ENCODE measurements at places on chromosomes 11 and 22.

DNA sequence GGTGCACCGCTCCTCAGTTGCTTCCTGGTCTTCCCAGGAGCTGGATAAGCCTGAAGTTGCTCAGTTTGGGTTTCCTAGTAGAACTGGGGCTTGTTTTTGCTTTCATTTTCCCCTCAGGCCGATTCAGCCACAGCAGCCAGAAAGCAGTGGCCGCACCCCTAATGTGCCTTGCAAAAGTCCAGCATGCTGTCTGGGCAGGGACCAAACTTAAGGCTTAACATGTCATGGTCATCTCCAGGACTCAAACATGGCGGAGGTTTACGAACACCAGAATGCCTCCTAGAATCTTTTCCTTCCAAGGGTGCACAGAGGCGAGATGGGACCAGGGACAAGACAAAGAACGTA, 2.5 kb downstream of the GNG3 start:
- peak; percentile 46 for DNase-seq

- DNase-seq, result peak; percentile 75
Measured at GRCh38 chr11:65204646-65205601, 23.2 kb downstream of the CAPN1 start.

- DNase-seq, result no peak
Measured at GRCh38 chr11:68362801-68363379, 50.5 kb downstream of the LRP5 start.

DNA sequence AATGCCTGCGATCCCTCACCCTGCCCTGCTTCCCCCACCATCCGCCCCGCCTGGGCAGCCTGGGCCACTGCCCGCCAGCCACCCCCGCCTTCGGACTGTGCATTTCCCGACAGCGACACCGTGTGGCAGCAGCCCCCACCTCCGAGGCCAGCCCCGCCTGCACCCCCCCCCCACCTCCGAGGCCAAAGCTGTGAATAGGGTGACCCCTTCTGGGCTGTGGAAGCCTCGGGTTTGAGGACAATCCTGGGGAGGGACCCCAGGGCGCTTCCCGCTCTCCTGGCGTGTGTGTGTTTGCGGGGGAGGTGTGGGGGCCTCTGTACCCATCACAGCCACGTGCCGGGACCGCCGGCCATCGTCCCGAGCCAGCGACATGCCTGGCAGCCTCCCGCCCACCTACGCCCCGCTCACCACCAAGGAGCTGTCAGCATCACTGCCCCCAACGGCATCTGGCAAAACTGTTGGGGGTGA, 33.8 kb upstream of the PPARA start:
- DNase-seq, result peak; percentile 91

GRCh38 chr11:29095821-29096220, 921.0 kb downstream of the KCNA4 start:
- no peak for DNase-seq

- peak; percentile 69 for DNase-seq
Measured at GRCh38 chr11:122642472-122642922, 13.0 kb upstream of the UBASH3B start.

DNA sequence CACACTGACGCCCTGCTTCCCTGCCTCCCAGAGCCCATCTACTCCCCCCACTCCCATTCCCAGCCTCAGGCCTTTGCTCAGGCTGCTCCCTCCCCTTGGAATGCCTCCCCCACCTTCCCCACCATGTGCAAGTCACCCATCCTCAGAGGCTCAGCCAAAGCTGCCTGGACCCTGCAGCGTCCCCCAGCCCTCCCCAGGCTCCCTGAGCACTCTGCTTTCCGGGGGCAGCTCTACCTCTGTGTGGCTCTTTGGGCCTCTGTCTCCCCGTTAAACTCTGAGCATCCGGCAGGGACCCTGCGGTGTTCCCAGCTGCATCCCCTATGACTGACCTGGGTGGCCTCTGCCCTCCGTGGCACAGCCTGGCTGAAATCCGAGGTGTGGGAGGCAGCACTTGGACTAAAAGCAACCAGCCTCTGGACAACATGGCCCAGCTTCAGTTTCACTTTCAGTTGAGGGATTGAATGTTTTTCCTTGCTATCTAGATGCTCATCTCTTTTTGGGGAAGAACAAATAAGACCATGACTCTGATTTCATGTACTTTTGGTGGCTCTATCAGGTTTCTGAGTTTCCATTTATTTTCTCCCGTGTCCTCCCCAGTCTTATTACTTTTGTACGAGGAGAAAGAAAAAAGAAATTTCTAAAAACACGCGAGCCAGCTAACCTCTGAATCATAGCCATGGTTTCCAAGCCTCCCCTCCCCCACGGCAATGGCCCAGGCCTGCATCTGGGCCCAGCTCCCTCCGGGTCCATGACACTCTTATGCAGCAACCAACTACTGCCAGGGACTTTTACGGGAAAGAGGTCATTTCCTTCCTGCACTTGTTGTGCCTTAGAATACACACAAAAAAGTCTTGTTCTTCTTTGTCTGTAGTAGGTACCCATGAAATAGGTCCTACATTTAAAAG, 3.8 kb downstream of the APOL3 start:
- peak; percentile 77 for DNase-seq

DNA sequence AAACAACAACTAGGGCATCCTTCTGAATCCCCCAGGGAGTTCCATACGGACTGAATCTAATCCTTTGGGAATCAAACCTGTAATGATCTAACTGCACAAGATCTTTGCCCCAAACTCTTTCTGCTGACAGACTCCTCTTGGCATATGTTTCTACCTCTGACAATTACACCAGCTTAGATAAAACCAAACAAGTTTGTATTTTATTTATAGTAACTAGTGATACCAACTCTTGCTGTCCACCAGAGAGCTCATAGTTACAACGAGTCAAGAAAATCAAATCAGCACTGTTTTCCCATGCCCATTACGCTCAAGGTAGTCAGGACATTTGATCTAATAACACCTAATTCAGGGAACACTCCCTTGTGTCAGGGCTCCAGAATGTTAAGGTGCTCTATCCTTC, 972.0 kb downstream of the NTM start:
- no peak for DNase-seq

GRCh38 chr22:23675502-23676415, 15.1 kb upstream of the RGL4 start:
- no peak for DNase-seq

DNA sequence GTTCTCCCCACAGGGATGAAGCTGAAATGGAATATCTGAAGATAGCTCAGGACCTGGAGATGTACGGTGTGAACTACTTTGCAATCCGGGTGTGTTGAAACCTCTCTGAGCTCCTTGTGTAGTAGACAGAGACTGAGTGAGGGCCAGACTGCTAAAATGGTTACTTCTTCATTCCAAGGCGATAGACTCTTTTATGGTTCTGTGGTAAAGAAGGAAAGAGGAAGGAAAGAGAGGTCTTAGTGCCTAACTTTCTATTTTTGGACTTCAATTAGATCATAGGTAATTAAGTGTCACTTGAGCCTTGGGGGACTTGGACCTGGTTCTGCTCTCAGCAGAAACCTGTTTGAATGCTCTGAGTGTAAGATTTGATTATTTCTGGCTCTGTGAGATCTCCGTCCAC, 54.7 kb downstream of the NF2 start:
- no peak for DNase-seq

- no peak for DNase-seq
Measured at GRCh38 chr22:26797910-26798309, 140.5 kb downstream of the MIAT start.

DNA sequence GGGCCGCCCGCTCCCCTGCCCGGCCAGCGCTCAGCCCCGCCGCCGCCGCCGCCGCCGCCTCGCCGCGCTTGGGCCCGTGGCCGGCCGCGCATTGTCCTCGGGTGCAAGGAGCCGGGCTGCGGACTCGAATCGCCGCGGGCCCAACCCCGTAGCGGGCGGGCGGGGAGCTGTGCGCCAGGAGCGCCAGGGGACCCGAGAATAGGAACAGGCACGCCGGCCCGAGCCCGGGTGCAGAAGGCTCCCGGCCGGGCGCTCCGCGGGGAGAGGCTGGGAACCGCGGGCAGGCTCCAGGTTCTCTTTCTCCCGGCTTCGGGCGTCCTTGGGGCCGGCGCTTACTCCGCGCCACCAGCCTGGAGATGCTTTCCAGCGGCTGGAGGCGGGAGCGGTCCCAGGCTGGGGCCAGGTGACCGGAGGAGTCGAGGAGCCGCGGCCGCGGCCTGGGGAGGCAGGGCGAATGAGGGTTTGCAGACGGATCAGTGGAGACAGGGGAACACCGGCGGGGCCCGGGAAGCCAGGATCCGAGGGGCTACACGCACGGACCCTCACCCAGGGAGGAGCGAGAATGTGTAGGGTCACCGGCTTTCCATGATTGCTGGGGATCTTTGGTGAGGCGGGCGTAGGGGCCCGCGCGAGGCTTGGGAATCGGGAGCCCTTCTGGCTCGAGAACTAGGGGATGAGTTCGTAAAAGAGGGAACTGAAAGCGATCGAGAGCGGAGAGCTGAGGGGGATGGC, 726 bp downstream of the PKNOX2 start:
- peak; percentile 67 for DNase-seq

- DNase-seq, result no peak
Measured at GRCh38 chr11:17604201-17604914, 57.3 kb downstream of the OTOG start.

DNA sequence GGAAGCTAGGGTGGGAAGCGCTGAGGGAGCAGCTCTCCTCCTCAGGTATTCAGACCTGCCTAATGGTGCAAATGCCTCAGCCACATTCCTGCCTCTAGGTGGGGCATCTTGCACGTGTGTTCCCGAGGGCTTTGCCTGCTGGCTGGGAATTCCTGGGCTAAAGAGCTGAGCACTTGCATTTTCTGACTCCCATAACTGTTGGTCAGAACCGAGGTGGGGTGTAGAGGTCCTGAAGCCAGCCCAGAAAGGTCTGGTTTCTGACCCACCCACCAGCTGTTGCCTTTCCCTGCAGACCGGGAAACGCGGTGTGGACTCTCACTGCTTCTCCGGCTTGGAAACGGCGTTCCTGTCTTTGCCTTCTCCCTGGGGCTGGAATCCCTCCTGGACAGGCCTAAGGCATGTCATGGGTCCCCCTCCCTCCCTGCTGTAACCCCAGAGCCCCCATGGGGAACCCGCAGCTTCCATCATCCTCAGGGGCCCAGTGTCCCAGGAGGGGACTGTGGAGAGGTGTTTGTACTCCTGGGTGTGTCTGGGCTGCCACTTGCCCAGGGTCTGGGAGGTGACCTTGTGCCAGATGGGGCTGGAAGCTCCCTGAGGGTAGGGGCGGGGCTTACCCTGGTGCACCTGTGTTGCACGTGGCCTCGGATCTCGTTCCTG, 24.0 kb upstream of the SMIM38 start:
- DNase-seq, result peak; percentile 83

- no peak for DNase-seq
Measured at GRCh38 chr11:65764434-65764833, 16.3 kb downstream of the AP5B1 start.

GRCh38 chr11:58006940-58007339, 16.7 kb upstream of the OR9Q1 start:
- DNase-seq, result peak; percentile 69

- DNase-seq, result no peak
Measured at GRCh38 chr11:78560826-78561484, 13.7 kb downstream of the NARS2 start.

GRCh38 chr11:113951537-113951936, 23.4 kb upstream of the HTR3A start:
- DNase-seq, result no peak

GRCh38 chr11:111826322-111826950, 44.9 kb downstream of the ALG9 start:
- no peak for DNase-seq

GRCh38 chr11:40314327-40314726, 1145.1 kb downstream of the LRRC4C start:
- DNase-seq, result no peak

DNA sequence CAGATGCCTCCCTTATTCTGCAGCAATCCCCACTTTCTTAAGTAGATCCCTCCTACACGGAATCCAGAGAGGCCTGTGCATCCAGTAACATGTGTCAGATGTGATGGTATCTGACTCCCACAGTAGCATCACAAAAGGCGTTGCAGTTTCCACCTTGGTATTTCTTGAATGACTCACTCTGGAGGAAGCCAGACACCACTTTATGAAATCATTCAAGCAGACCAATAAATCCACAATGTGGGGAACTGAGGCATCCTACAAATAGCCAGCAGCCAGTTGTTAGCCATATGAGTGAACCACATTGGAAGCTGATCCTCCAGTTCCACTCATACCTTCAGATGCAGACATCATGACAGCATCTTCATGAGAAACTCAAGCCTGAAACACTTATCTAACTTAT, 798.1 kb downstream of the OPCML start:
- DNase-seq, result peak; percentile 28

- no peak for DNase-seq
Measured at GRCh38 chr11:35311331-35311730, 108.0 kb downstream of the SLC1A2 start.

DNA sequence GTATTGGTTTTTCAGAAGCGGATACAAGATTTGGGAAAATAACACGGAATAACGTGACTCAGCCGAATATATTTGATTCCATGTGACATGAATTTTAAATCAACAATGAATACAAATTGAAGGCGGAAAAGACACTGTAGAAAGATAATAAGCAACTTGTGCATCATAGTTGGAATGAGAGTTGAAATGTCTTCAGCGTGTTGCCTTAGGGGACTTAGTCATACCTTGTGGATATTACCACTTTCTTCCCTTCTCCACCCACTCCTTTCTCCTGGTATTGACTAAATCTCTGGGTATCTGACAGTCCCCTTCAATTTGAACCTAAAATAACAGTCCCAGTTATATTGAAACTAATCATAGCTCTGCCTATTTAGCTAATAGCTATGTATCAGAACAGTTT, 2373.1 kb upstream of the RAG2 start:
- no peak for DNase-seq

- DNase-seq, result no peak
Measured at GRCh38 chr22:31905356-31905755, 39.0 kb upstream of the YWHAH start.

GRCh38 chr22:41596776-41597634, 7.4 kb upstream of the PMM1 start:
- peak; percentile 75 for DNase-seq

- no peak for DNase-seq
Measured at GRCh38 chr11:17930544-17931125, 82.2 kb downstream of the SERGEF start.

DNA sequence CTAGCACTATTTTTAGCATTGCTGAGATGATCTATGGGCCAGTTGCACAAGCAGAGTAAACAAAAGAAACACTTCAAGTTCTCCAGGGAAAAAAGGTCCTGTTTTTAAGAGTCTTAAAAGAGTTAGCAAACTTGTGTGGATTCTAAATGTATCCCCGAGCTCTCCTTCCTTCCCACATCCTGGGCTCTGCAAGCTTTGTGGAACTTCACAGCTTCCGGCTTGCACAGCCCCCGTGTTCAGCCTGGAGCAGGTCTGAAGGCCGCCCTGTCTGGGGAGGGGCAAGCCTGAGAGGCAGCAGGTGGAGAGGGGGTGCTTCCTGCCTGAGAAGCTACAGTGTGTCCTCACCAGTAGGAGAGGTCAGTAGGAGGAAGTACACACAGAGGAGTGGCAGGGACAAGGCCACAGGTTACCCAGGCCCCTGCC, 35.1 kb upstream of the SUSD2 start:
- DNase-seq, result no peak

- DNase-seq, result peak; percentile 64
Measured at GRCh38 chr22:36368359-36368983, 19.3 kb downstream of the MYH9 start.
